AG04450 (cell line): ENCODE measurements at places on chromosomes 7 and 10. TPM values are rescaled to one million over a fixed set of nuclear protein-coding genes. Genes with fewer than 3 reads are reported as not detected.

DNA sequence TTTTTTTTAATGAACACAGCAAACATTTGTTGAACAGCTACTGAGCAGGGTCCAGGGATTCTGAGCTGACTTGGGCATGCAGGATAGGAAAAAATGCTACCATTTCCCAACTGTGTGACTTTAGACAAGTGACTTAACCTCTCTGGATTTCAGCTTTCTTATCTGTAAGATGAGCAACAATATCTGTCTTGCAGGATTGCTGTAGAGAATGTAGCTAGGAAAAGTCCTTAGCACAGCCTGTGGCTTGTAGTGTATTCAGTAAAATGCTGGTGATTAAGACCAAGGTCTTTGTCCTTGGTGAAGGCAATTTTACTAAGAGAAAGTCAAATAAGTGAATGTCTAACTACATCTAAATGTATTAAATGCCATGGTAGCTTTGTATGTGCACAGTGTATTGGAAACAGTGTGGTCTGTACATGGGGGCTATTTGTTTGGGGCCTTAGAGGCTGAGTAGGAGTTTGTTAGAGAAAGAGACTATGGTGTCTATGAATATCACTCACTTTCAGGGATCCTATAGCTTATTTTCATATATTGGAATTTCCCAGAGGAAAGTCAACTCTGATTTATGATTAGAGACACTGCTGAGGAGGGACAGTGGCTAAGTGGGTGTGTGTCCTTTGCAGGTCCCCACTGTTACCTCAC, 118.9 kb downstream of the CDH23 start:
- DNase-seq = no peak

DNA sequence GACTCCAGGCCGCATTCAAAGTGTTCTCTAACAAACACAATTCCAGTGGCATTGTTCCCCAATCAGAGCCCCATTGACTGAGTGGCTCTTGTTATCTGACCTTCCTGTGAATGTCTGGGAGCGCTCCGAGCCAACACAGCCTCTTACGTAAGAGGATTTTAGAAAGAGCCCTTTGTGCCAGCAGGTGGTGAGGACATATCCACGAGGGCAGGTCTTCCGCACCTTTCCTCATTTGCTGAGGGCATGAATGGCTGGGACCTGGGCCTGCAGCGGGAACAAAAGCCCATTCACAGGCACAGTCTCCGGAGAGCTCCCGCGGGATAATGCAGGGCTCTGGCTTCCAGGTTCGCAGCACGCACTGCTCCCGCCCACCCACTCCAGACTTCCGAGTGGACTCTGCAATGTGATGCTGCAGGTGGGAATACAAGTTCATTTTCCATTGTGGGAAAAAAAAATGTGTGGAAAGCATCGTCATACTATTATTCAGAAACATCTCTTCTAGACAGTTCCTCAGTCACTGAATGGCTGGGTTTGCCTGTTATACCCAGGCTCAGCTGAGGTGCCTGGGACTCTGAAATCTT, 295.0 kb upstream of the IGFBP3 start:
- no peak for DNase-seq

DNA sequence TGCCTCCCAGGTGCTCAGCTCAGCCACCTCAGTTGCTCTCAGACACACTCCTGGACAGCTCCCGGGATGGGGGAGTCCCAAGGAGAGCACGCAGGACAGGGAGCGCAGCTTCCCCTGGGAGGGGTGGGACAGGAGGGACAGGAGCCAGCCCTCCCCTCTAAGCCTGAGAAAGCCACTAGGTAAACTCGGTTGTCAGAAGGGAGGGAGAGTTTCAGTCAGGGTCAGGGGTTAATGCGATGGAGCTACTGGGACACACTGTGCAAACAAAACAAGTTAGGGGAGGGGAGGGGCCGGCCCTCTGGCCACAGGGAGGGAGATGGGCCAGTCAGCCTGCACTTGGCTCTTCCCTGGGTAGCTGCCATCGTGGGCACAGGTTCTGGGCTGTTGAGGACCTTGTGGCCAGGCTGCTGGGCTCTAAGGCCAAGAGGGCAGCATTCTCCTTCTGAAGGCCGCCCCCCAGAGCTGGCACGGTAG, 31.1 kb downstream of the KAZALD1 start:
- no peak for DNase-seq

DNA sequence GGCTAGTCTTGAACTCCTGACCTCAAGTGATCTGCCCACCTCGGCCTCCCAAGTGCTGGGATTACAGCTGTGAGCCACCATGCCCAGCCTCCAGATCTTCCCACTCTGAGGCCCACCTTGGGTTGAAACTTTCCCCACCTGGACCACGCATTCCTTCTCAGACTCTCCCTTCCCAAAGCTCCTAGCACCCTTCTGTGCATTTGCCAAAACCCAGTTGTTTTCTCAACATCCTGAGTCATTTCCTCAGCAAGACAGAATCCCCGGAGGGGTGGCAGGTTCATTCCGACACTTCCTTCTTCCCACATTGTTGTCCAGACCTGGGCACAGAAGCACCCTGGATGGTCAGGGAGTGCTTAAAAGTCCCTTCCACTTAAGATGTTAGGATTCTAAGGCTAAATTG, 28.9 kb downstream of the BAG3 start:
- DNase-seq = no peak

DNA sequence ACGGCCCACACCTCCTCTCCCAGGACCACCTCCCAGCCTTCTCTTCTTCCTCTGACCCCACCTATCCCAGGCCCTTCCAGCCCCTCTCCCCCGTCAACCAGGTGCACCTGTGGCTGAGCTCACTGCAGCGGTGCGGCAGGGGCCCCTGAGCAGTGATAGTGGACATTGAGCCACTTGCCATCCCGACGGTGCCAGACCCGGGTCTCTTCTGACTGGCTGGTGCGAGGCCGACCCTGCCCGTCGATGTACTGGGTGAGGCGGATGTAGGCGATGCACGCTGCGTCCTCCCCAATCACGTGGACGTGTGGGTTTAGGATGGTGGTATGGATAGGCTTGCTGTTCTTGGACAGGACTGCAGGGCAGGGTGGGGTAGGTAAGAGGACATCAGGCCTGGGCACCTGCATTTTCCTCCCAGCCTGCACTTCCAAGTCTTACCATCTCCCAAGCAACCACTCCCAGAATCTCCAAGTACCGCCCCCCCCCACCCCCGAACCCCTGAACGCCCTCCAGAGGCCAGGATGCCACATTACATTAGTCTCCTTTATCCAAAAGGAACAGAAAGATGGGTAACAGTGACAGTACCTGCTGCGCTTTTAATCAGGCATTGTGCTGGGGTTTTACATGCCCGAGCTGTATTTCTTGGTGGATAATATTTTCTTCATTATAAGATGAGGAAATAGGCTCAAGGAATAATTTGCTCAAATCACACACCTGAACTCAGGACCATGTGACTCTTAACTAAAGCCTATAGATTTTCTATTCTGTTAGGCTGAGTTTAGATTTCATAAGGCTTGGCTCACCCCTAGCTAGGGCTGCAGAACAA, 3.7 kb upstream of the NDST2 start:
- no peak for DNase-seq

- DNase-seq = no peak
Measured at GRCh38 chr10:116740971-116741370, 1.4 kb downstream of the HSPA12A start.

DNA sequence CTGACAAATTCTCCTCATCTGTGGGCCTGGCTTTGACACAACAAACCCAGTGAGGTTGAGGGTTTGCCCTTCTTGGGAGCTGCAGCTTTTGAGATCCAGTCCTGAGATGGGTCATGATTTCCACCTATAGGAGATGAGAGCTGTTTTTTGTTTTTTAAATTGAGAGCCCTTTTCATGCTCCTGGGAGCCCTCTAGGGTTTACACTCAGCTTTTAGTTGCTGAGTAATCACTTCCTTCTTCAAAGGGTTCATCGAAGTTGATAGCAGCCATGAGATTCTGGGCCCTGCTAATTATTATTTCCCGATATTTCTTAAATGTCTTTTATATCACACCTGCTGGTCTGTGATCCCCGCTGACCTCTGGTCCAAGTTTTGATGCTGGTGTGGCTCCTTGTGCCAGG, 47.3 kb upstream of the VIPR2 start:
- DNase-seq = no peak

GRCh38 chr7:69678494-69679187, 80.4 kb downstream of the AUTS2 start:
- no peak for DNase-seq

GRCh38 chr10:77513781-77514331, 123.8 kb downstream of the KCNMA1 start:
- DNase-seq = peak; percentile 58

DNA sequence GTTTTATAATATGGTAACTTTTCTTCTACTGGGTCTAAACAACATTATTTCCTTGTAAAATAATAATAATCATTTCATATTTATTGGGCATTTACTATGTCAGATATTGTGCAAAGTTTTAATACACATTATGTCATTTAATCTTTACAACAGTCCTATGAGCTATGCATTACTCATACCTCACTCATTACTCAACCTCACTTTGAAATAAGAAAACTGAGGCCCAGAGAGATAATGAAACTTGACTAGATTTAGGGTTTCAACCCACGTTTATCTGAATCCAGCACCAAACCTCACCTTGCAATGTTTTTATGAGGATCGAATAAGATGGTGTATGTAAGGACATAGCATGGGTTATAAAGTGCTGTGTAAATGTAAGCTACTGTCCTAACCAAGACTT, 153.2 kb upstream of the SLC13A1 start:
- no peak for DNase-seq

- no peak for DNase-seq
Measured at GRCh38 chr10:103975169-103975568, 8.2 kb downstream of the SLK start.

DNA sequence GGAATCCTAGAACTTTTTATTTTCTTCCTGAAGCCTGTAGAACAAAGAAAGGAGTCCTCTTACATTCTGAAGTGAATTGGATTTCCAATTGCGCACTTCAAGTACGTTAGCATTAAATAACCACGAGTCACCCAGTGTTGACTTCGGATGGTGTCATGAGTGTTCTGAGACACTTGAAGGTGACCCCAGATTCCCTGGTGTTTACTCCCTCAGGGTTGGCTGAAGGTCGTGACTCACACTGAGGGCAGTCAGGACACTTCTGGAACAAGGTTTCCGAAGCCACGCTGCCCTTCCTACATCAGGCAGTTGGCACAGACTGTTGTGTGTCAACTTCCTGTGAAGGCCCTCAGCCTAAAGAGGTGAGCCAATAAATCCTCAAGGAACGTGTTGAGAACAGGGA, 186.6 kb upstream of the CELF2 start:
- DNase-seq = peak; percentile 30

GRCh38 chr10:115879372-115880089, 393.5 kb downstream of the GFRA1 start:
- DNase-seq = no peak

- DNase-seq = no peak
Measured at GRCh38 chr10:104117839-104118323, 4.1 kb upstream of the SFR1 start.

- no peak for DNase-seq
Measured at GRCh38 chr10:44016589-44017482, 368.1 kb downstream of the CXCL12 start.

- DNase-seq = no peak
Measured at GRCh38 chr7:150476285-150476684, 25.9 kb downstream of the GIMAP8 start.

- no peak for DNase-seq
Measured at GRCh38 chr7:55013851-55014250, 5.0 kb upstream of the EGFR start.

GRCh38 chr7:46716926-46717325, 795.9 kb upstream of the IGFBP3 start:
- DNase-seq = no peak

- no peak for DNase-seq
Measured at GRCh38 chr10:16386855-16387254, 50.0 kb upstream of the PTER start.

DNA sequence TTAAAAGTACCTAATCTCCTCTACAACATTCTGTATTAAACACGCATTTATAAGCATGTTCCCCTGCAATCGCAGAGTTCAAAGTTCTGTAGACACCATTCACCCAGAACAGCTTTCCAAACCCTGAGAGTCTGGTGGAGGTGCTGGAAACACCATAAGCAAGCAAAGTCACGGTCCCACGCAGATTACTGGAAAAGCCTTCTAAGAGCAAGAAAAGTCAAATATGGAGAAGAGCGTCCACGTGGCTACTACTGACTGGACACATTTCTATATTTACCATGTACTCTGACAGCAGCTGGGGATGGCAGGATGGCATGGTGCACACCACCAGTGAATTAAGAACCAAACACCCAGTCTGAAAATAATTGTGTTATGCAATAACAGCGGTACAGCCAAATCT, 97.7 kb downstream of the PARD3 start:
- DNase-seq = no peak

DNA sequence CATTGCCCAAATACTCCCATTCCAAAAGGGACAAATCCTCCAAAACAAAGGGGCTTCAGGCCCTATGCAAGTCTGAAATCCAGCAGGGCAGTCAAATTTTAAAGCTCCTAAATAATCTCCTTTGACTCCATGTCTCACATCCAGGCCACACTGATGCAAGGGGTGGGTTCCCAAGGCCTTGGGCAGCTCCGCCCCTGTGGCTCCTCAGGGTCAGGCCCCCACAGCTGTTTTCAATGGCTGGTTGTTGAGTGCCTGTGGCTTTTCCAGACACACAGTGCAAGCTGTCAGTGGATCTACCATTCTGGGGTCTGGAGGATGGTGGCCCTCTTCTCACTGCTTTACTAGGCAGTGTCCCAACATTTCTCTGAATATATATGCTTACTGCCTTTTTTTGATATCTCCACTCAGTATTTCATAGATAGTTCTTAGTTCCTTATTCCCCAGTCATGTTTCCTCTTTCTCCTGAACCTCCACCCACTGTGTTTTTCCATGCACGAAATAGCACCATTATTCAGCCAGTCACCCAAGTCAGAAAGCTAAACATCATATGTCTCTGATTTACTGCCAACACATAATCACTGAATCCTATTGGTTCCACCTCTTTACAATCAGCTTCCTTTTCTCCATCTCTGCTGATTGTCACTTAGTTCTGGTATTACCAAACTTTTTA, 172.6 kb upstream of the CACNA2D1 start:
- no peak for DNase-seq

DNA sequence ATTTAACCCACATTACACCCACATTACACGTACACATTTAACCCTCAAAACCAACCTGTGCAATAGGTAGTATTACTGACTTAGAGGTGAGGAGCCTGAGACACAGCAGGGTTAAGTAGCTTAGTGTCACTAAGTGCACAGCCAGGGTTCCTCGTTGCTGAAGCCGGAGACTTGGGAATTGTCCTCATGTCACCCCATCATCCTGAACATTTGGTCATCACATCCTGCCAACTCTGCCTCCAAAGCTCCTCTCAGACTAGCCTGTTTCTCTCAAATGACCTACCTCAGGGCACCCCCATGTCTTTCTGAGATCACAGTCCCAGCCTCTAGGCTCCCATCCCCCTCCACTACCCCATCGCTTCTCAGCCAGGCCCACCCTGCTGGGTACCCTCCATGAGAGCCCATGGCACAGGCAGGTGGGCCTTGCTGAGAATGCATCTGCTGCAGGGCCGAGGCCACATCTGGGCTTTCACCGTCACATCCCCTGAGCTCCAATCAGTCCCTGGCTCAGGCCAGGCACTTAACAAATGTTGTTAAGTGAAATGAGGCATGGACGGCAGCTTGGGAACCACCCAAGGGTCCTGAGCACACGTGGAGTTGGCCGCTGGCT, 21.1 kb upstream of the PCBD1 start:
- no peak for DNase-seq

The CPEB3 gene
- 0.36 TPM in 2 replicates for polyA plus RNA-seq

The EPO gene
- polyA plus RNA-seq = not detected in 2 replicates

The GPER1 gene
- polyA plus RNA-seq = 1.4 and 1.8 TPM in 2 replicates

The PFKFB3 gene
- 24.3 and 26.6 TPM in 2 replicates for polyA plus RNA-seq

The SPDYE1 gene
- polyA plus RNA-seq = not detected in 2 replicates

The HOXA10 gene
- polyA plus RNA-seq = 0.36 and 0.47 TPM in 2 replicates

The NKX1-2 gene
- polyA plus RNA-seq = not detected in 2 replicates

The GARIN1A gene
- polyA plus RNA-seq = 0.47 TPM in 2 replicates

The SPDYE8 gene
- polyA plus RNA-seq = 0.10 TPM in 1 of 2 replicates, not detected in the other

The TSPAN13 gene
- 7.0 and 10.1 TPM in 2 replicates for polyA plus RNA-seq

The MRLN gene
- polyA plus RNA-seq = not detected in 2 replicates

The LRIT1 gene
- polyA plus RNA-seq = not detected in 2 replicates
